ENCODE measurements at places on chromosomes 3 and 15.

DNA sequence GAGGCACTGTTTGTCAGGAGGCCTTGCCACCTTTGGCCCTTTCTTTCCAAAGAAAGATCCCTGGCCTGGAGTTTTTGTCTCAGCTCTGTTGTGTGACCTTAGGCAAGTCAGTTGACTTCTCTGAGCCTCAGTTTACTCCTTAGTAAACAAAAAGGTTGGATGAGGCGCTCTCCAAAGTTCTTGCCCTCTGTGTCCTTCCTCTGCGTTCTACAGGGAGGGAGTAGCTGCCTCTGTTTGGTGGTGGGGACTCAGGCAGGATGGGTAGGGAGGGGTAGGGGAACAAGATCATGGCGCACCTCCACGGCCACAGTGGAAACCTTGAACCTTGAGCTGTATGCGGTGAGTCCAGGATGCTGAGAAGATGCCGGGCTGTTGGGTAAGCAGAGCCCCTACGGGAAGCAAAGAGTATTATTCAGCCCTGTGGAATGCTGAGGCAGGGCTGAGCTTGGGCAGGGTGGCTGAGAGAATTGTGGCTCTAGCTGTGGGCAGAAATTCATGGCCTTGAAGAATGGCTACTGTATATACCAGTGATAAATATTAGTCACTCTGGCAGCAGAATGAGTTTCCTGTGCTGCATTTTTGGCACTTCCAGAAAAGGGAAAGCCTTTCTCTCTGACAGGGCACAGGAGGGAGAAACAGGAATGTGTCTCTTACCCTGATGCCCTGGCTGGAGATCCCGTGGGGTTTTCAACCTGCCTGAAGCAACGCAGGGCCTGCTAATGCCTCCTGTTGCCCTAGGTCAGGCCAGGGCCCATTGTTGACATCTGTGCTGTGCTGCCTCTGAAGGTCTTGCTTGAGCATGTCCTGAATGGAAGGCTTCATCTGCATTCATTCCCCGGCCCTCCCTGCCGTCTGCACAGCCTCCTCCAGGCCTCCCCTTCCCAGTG is 39.9 kb downstream of the SMAD3 start:
- no peak for DNase-seq

DNA sequence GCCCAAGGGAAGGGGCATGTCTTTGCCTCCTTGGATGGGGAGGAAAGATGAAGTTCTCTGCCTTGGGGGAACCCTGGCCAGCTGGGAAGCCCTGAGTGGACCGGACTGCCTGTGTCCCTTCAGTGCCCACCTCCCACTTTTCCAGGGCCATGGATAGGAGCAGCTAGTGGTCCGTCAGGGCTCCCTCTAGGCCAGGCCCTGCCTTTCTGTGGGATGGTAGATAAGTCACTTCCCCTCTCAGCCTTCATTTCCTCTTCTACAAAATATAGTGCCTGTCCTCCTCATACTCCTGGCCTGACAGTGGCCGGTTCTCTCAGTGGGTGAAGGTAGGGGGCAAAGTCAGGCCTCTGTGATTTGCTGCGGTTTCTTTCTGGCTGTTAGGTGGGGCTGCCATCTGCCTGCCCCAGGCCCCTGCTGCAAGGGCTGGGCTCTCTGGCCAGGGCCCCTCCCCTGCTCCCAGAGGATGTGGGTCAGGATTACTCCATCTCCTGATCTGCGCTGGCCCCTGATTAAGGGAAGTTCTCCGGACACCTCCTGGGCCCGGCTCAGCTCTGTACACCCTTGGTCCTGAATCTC is 1.4 kb downstream of the PLEKHO2 start:
- no peak for DNase-seq

GRCh38 chr15:25246641-25247406 is 192.0 kb downstream of the UBE3A start:
- no peak for DNase-seq

- DNase-seq, result no peak
Observed at GRCh38 chr15:81255315-81255957, 58.8 kb downstream of the IL16 start.

GRCh38 chr3:64588380-64588779 is 99.4 kb downstream of the ADAMTS9 start:
- DNase-seq, result no peak

GRCh38 chr3:30657914-30658313 is 51.5 kb downstream of the TGFBR2 start:
- no peak for DNase-seq

- no peak for DNase-seq
Observed at GRCh38 chr3:29215948-29216347, 64.9 kb upstream of the RBMS3 start.

DNA sequence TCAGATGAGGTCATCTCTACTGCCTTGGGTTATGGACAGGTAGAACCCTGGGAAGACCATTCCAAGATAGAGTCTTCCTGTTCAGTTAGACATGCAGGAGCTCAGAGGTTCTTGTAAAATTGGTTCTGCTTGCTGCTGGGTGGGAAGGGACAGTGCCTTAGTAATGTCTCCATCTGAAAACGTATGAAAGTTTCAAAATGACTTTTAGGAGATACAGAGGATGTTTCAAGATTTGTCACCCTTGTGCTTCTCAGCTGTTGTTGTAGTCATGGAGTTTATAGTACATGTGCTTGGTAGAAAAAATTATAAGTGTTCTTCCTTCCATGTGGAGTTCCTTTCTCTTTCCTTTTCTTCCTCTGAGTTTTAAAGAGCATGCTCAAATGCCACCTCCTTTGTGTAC is 885.2 kb upstream of the CFAP20DC start:
- DNase-seq, result no peak

DNA sequence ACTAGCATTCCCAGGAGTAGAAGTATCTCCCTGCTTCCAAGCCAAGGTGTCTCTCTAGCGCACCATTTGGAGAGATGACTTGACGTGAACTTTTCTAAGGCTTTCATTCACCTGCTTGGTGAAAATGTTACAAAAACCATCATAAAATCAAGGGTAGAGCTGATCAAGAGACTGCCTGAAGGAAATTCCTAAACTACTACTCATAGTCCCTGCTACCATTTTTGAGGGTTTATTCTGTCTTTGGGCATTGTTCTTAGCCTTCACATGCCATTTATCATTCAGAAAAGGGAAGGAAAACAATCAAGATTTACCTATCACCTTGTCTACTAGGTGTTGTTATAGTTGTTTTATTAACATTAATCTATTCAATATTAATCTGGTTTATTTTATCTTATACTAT is 525.8 kb downstream of the NTRK3 start:
- no peak for DNase-seq

DNA sequence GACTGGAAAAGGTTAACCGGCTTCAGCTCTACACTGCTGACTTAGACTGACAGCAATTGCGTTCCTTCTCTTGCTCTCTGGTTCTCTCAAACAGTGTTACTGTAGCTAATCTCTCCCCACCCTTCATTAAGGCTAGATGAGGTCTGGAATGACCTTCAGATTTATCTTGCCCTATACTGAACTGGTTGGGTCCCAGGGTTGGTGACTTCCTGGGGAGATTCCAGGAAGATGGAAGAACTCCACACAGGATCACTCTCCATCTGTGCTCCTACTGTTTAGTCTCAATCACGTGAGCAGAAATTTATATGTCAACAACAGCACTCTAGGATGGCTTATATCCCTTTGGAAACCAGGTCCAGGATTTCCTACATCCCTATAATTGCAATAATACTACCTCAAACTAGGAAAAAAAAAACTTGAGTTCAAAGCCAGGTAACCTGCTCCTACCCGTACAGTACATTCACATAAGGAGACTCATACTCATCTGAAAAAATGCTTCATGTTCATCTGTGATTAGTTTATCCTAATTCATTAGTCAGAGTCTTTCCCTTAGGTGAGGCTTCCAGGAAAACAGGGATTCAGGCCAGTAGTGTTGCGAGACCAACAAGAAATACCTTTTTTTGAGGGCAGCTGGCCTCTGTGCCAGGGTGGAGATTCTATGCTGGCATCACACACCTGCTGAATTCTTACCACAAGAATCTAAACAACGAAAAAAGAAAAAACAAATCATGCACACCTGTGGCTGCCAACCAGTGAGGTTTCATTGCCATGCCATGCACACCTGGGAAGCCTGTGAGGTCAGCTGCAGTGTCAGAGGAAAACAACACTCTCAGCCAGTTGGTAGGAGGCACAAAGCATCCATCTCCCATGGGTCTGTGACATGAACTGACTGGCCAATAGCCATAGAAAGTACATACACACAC is 297.3 kb downstream of the MECOM start:
- no peak for DNase-seq

DNA sequence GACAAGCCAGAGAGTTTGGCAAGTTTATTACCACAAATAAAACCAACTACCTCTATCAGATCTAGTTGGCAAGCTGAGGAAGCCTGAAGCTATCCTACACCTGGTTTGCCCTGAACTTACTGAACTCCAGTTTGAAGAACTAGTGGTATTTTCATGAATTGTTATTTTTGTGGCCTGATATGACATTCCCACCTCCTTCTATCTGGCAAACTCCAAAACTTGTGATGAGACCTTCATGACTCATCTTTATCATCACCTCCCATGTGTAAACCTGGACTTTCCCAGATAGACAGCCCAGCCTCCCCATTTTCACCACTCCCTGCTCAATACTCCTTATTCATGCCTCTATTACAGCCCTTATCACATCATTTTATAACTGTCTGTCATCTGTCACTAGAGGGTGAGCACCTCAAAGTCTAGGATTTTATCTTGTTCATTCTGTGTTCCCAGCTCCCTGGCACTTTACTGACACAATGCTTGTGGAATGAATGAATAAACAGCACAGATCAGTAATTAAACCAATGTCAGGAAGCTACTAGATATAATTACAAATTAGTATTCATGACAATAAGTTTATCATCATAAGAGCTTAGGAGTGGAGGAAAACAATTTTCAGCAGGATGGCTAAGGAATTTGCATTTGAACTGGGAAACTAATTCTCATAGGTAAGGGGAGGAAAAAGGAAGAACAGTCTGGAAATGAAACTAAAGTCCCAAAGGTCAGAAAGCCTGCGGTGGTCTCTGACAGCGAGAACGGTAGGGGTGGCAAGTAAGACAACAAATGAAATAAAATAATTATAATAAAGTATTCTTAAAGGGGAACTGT is 13.2 kb upstream of the TRANK1 start:
- no peak for DNase-seq

GRCh38 chr3:55489798-55490132 is 2.7 kb upstream of the WNT5A start:
- DNase-seq, result no peak

DNA sequence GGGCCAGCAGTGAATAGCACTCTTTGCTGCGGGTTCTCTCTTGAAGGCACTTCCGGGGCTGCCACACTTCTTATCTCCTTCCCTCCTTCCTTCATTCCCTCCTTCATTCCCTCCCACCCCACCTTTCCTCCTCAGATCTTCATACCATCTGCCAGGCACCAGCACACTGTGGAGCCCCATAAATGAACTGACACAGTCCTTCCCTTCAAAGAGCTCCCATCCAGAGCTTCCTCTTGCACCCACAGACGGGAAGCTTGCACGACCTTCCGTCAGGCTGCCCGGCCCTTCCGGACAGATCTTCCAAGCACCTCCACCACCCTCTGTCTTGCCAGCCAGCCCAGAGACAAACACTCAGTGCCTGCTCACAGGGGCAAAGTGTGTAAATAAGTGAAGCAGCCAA is 65.4 kb upstream of the HERC1 start:
- no peak for DNase-seq

DNA sequence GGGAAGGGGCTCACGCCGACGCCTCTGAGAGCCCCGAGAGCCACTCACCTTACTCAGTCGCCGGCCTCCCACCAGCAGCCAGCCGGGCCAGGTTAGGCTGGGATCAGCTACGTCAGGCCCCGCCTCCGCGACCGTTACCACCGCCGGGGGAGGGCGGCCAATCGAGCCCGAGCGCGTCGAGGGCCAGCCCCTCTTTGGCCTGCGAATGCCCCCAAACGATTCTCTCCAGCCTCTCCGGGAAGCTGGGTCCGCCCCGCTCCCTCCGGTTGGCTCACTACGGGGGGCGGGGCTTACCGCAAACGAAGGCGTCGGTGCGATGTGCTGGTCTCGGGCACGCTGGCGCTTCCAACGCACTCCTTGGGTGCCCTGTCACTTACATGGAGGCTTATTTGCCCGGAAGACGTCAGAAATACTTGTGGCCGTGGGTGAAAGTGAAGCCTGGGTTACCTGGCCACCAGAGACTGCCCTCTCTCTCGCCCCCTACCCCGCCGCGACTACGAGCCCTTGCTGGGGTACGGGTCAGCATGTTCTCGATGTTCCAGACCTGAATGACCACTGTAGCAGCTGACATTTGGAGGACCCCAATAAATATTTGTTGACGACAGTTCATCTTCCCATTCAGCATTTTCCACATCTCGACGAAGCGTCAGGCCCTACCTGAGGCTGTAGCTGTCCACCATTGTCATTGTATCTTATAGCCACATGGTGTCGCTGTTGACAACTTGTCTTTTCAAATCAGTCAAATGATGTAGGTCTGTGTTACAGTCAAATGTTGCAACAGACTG is at the start of gene CEP70:
CEP70 (minus strand) TSS at position 111 of the 785 bp plus-strand sequence. CDS start 21,333 bp downstream, outside the sequence.
- peak; percentile 94 for DNase-seq

DNA sequence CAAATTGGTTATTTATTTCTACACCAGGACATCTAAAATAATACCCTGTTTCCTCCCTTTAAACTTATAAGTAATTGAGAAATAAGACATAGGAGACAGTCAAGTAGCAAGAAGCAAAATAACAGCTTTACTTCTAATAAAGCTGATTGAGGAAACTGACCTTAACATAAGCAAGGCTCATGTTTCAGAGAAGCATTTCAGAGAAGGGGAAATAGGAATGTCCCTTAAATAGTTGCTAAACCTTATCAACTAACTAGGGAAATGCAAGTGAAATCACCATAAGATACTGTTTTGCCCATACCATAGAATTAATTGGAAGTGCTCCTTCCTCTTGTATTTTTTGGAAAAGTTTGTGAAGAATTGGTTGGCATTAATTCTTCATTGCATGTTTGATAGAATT is 84.9 kb downstream of the B3GALNT1 start:
- DNase-seq, result no peak

DNA sequence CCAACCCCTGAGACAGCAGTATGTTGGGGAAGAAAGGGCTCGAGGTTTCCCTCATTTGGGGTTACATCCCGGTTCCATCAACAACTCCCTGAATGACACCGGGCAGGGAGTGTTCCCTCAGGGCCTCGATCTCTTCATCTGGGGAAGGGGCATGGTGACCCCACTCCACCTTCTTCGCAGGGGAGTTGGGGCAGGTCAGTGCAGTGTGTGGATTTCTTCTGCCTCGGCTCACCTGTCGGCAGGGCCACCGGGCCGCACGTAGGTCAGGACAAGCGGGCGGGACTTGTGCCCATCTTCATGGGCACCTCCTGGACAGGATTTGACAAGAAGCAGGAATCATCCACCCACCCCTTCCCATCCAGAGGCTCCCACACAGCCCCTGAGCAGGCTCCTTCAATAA is 17.4 kb downstream of the GRIP2 start:
- no peak for DNase-seq

- no peak for DNase-seq
Observed at GRCh38 chr15:59562448-59563186, 49.0 kb upstream of the GCNT3 start.

GRCh38 chr15:65286704-65287519 is at the start of gene PARP16:
TSS of gene PARP16 (minus strand) at chr15:65286883. CDS start at chr15:65286426, 457 bp downstream.
- DNase-seq, result peak; percentile 95
